Cardiac septum (tissue), 1 donor: ENCODE measurements at places on chromosomes 7 and 10.
A peak's percentile ranks its signal among the peaks of the same experiment; 100 is the strongest.

GRCh38 chr10:20090831-20091230 lies 274.6 kb downstream of the PLXDC2 start:
- DNase-seq: no peak

GRCh38 chr7:133934977-133935330 lies 192.2 kb upstream of the LRGUK start:
- DNase-seq: no peak

- peak; percentile 66 for DNase-seq
Measured at GRCh38 chr10:111113238-111113960, 36.6 kb downstream of the ADRA2A start.

DNA sequence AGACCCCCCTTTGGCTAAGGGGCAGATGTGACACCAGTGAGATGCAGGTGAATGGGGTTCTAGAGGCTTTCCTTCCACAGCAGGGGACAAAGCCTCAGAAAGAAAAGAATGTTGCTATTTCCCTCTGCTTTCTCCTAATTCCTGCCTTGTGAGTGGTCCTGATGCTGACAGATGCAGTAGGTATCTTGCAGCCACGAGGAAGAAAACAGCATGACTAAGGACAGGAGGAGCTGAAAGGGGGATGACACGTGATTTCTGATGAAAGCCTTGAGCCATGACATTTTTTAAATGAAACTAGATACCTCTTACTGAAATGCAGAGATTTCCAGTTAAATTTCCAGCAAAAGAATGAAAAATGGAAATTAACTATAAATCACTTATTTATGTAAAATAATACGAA lies 92.4 kb downstream of the C1GALT1 start:
- DNase-seq: no peak

- no peak for DNase-seq
Measured at GRCh38 chr7:44671069-44671468, 64.6 kb downstream of the OGDH start.

GRCh38 chr10:32548208-32548607 lies 102.3 kb downstream of the CCDC7 start:
- no peak for DNase-seq

DNA sequence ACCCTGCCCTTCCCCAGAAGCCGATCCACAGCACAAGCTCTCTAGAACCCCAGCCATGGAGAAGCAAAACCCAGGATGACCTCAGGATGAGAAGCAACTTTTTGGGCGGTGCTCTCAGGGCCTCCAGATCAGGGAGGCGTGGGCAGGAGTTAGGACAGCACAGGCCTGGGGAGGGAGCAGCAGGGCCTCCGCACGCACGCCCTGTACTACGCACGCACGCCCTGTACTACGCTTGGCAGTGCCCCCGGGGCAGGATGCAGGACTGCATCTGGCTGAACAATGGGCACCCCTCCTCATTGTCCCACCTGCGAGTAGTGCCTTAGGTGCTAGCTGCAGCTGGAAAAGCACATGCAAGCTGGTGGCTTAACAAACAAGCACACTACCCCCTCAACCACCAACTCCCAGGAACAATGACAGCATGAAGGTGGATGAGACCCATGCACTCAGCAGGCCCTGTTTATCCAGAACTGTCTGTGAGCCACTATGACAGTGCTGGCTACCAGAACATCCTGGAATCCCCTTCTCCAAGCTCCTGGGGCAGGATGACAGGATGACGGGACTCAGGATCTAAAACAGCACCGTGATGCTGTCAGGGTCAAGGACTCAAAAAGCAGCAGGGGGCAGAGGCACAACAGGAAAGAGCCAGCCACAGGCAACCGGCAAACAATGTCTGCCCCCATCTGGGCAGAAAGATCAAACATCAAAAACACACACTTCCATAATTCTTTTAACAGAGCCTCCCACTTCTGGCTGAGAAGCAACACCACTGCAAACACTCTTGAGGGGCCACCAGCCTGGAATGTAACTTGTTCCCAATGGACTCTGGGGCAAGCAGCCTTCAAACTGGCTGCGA lies 11.8 kb downstream of the PODXL start:
- peak; percentile 73 for DNase-seq

- no peak for DNase-seq
Measured at GRCh38 chr7:29505931-29506330, 57.7 kb upstream of the PRR15 start.

DNA sequence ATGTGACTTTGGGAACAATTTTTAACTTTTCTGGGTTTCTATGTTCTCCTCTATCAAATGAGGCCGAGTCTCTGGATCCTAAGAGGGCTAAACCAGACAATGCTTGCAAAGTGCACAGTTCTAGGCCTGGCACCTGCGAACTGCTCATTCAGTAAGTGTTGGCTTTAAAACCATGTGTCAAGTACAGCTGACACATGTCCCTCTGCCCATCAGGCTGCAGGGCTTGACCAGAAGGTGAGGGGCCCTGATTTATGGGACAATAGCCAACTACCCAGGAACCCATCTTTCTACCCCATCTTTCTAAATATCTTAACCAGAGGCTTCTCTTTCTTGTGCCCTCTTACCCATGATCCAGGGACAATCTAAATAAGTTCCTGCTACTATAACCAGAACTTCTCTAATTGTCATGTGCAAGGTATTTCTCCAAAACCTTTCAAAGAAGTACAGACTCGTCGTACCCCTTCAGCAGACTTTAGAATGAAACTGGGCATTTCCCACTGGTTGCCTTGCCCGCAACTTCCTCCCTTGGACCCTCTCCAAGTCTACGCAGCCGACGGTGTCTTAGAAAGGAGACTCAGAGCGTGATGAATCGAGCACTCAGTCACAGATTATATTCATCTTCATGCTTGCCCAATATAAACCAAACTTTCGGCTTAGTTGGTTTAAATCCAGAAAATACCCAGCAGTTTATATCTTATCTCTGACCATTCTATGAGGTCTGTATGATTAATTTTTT lies 69.8 kb upstream of the STEAP1B start:
- no peak for DNase-seq

GRCh38 chr7:139563856-139564255 lies 40.4 kb downstream of the CLEC2L start:
- peak; percentile 15 for DNase-seq

DNA sequence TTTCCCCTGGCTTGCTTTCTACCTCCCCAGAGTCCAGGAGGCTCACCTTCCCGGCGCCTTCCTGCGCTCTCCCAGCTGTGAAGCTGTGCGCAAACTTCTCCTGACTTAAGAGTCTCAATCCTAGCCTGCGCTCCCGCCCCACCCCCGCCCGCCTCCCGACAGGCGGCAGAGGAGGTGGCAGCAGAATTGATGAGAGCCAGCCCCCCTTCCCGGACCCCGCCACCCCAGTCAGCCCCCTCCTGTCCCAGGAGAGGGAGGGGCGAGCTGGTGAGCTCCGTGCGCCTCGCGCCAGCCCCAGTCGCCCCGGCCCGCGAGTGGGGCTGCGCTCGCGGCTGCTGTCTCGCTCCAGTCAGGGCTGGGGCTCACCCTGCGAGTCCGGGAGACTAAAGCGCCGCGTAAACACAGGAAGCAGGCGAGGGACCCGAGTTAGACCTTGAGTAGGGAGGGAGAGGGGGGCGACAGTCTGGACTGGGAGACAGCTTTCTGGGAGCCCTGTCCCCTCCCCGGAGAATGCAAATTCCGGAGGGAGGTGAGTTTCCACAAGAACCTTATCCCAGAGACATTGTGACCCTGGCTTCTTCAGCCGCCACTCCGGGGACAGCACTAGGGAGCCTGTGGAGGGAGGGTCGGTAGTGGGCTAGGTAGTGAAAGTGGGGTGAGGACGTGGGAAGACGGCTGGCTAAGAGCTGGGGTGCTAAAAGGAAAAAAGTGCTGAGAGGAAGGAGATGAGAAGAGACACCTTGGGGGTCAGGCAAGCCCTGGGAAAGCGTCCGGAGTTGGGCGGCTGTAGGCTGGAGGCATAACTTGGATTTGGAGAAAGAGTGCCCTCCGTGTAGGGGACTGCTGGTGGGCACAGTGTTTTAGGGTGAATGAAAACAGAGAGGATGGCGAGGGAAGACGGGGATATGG lies at the start of gene CALCR:
Gene CALCR, minus strand, starts transcription at position 79 of the 909 bp plus-strand sequence. CDS start 87,743 bp downstream, outside the sequence.
- DNase-seq: no peak

DNA sequence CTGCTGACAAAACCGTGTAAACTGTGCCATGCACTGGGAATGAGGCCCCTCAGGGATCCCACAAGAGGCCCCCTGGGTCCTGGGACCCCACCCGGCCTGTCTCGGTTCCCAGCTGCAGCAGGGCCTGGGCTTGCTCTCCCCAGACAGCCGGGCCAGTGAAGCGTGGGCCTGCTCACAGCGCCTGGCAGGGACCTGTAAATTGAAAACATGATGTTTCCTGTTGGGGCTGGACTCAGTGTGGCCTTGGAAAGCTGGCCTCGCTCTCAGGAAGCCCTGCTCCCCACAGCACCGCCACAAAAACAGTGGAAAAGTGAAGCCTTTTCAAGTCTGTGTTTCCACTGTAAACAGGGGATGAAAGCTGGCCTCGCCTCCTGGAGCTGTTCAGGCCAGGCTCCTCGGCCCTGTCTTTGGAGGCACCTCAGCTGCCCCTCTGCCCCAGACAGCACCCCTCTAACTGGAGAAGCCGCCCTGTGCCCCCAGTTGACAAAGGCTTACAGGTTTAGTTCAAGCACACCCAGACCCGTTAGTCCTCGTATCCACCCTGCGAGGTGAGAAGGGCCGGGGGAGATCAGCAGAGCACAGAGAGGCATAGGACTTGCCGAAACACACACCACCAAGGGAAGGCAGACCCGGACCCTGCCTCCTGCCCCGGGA lies 108.3 kb downstream of the ZMIZ1 start:
- no peak for DNase-seq

DNA sequence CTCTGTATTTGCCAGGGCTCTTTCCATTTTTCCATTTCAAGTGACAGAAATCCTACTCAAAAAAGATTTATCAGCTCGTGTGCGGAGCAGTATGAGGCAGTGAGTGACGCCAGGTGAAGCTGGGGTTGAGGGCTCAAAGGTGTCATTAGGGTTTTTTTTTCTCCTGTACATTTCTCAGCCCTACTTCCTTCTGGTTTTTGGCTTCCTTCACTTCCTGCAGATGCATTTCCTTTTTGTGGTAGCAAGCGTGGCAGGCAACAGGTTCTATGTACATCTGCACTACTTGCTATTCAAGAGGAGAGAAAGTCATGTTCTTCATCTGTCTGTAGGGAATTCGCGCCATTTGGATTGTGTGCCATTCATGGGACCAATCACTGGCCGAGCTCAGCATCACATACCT lies 52.8 kb upstream of the AOAH start:
- DNase-seq: no peak

GRCh38 chr7:74481458-74482196 lies 27.9 kb downstream of the GTF2IRD1 start:
- no peak for DNase-seq

- DNase-seq: no peak
Measured at GRCh38 chr7:92095380-92095779, 38.9 kb downstream of the CYP51A1 start.

DNA sequence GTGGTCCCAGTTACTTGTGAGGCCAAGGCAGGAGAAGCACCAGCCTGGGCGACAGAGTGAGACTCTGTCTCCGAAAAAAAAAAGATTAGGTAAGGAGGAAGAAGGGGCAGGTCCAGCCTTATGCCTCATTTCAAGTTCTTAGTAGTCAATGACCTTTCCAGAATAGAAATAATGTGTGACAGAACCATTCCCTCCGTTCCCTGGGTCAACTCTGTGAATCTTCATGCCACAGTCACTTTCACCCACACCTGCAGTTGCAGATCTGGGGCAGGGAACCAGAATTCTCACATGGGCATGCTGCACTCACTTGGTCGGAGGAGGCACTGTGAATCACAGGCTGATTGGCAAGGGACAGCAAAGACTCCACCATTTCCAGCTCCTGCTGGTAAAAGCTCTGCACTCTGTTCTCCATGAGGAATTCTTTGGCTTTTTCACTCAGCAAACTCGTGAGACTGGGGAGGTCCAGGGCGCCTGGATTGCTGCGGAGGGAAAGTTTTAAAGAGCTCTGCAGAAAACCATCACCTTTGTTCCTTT lies 20.7 kb downstream of the STN1 start:
- DNase-seq: no peak

- no peak for DNase-seq
Measured at GRCh38 chr10:21238044-21238443, 287.4 kb downstream of the SKIDA1 start.

GRCh38 chr7:55050281-55050680 lies 31.5 kb downstream of the EGFR start:
- no peak for DNase-seq

GRCh38 chr10:31947144-31947926 lies 18.7 kb upstream of the ARHGAP12 start:
- DNase-seq: no peak

DNA sequence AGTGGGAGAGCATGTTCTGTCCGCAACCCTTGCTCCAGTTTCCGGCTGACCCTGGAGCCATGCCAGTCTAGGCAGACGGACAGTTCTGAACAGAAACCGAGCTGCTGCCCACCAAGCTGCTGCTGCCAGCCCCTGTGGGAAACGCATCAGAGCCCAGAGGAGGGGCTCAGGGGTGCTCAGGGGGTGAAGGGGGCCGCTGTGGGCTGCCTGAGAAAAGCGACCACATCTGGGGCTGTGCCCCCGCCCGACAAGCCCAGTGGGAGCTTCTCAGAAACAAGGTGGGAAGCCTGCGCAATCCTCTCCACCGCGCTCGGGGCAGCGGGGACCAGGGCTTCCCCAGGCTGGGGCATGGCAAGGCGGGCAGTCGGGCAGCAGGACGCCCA lies 38.8 kb upstream of the CFAP46 start:
- no peak for DNase-seq

DNA sequence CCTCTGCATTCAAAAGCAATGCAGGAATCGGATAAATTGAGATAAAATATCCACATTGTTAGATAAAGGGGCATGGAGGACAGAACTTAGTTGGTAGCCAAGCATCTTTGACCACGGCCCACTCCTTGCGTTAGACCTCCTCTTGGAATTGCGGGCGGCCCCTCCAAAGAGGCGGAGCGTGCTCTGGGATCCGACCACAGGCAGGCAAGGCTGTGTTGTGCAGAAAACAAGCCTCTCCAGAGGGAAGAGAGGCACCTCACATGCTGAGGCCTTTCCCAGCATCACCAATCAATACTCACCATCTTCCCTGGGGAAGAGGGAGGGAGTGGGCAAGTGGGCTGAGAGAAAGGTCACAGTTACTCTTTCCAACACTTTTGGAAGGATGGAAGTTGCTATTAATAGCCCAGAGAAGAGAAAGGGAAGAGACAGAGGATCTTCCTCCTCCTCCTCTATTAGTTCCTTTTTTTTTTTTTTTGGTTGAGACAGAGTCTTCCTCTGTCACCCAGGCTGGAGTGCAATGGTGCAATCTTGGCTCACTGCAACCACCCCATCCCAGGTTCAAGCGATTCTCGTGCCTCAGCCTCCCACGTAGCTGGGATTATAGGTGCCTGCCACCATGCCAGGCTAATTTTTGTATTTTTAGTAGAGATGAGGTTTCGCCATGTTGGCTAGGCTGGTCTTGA lies 49.7 kb upstream of the NRF1 start:
- DNase-seq: no peak
